Stimulated activated memory B cell treated with anti-CD40 and anti-IgM and Interleukin-4, amounts not matched to agents 10 μg/mL and 1 μg/mL and 100 μg/mL, for 72 hours (primary cell): ENCODE measurements at places on chromosomes 7 and 10.

- no peak for ATAC-seq
These were observed 41.2 kb upstream of the EPHB6 start for GRCh38 chr7:142813699-142814098.

DNA sequence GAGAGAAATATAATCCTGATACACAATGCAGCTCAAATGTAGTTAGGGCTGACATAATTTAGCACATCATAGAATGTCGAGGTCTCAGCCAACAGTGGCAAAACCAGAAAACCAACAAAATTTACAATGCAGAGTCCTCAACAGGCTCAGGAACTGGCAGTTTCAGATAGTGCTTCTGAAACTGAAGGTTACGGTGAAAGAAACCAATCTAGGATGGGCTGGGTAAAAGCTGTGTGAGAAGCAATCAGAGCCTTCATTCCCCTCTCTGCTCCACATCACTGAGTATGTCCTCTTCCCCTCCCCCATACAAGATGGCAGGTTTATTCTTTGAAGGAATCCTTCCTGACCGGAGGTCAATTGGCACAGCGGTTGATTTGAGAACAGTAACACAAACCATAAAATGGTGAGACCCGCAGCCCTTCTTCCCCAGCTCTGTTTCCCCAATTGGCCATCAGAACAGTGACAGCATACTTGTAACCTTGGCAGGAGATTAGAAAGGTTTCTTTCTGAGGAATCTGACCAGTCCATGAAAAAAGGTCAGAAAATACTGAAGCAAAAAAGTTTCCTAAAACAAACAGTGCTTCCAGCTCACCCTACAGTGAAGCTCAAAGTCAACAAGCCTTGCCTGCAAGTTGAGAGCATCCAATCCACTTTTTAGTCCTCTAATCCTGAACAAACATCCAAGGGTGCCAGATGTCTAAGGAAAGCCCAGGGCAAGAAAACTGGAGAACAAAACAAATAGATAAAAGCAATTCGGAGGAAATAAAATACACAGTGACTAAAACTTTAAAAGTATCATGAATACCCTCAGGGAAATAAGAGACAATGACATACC, 53.9 kb upstream of the IL6 start:
- ATAC-seq, result peak; percentile 71

DNA sequence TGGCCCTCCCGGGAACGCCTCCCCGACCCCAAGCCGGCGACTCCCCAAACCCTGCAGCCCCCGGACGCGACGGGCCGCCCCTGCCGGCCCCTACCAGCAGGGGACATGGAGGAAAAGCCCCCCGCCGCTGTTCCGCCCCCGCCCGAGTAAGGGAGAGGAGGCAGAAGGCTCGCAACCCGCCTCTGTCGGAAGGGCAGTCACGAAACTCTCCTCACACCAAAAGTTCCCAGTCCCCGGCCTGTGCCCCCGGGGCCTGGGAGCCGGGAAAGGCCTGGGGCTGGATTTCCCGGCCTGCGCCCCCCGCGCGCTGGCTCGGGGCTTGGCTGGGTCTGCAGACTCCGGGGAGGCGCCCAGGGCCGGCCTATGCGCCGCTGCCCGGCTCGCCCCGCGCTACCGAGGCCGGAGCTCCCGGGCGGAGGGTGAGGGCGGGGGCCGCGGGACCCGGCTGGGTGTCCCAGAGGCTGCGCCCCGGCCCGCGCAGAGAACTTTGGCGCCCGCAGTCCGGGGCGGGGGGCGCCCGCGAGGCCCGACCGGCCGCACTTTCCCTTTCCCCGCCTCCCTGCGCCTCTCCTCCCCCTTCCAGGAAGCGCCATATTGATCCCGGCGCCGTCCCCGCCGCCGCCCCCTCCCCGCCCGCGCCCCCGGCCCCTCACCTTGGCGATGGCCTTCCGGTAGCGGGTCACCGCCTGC, 728 bp downstream of the PARD3 start:
- no peak for ATAC-seq

DNA sequence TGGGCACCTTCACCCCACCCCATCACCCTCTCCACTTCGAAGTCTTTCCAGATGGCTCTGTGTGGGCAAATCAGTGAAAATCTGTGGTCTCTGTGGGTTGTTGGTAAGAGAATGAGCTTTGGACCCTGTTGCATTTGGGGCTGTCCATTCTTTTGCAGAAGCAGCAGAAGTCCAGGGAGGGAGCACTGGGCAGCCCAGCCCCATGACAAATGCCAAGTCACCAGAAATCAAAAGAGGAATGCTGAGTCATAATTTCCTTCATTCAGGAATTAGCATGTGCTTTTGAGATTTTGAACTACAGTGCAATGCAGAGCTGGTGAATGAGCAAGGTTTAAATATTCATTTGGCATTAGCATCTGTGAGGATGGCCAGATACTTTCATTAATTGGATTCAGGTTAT, 556.2 kb downstream of the LRMDA start:
- ATAC-seq, result no peak

DNA sequence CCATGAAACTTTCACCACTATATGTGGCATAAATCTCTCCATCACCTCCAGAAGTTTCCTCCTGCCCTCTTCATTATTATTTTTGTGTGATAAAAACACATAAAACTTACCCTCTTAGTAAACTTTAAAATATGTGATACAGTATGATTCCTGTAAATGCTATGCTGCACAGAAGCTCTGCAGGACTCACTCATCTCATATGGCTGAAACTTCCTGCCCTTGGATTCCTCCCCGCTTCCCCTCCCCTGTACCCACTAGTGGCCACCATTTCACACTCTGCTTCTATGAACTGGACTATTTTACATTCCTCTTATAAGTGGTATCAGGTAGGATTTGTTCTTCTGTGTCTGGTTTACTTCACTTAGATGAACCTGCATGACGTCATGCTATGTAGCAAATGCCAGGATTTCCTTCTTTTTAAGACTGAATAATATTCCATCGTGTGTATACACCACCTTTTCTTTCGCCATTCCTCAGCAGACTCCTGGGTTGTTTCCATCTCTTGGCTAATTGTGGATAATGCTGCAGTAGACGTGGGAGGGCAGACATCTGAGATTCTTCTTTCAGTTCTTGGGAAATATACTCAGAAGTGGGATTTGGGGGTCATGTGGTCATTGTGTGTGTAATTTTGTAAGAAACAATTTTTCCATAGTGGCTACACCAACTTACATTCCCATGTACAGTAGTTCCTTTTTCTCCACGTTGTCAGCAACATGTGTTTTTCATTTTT, 335.2 kb downstream of the SDK1 start:
- no peak for ATAC-seq

GRCh38 chr10:126637501-126637900, 33.0 kb downstream of the C10orf90 start:
- ATAC-seq, result no peak

DNA sequence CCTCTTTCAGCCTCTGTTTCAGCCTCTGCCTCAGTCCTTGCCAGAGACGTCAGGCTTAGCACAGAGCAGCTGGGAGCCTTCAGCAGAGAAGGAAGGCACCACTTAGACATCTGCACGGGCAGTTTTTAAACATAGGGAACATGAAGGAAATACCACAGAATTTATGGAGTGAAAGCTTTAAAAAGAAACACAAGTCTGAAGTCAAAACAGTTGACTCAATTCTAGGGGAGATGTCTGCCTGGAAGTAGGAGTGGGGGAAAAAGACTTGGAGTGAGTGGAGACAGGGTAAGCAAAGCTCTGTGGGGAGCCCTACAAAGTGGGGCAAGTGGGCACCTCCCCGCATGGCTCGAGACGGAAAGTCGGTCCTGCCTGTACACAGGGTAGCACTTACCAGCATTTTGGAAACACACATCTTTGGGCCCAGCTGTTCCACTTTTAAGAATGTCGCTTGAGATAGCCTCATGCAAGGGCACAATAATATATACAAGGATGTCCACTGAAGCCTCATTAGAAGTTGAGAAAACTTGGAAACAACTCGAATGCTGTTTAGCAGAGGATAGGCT, 5.0 kb upstream of the TBXAS1 start:
- ATAC-seq, result no peak
